Peyer's patch (tissue), 4 donors: ENCODE measurements at places on chromosomes 11 and 22. TPM values are rescaled to one million over a fixed set of nuclear protein-coding genes. Genes with fewer than 3 reads are reported as not detected.

The FXYD6 gene
- total RNA-seq = 41.3 TPM

The EFEMP2 gene
- total RNA-seq = 10.2 TPM

The CCDC89 gene
- 9.2 TPM for total RNA-seq

The MAPK8IP2 gene
- total RNA-seq = 0.83 TPM

The INS gene
- not detected for total RNA-seq

The MIAT gene
- total RNA-seq = 5.6 TPM
